HepG2 (cell line): ENCODE measurements at places on chromosomes 12 and 14. TPM values are rescaled to one million over a fixed set of nuclear protein-coding genes. Genes with fewer than 3 reads are reported as not detected.

- no peak for DNase-seq
Observed at GRCh38 chr14:75702616-75703261, 41.7 kb downstream of the TTLL5 start.

DNA sequence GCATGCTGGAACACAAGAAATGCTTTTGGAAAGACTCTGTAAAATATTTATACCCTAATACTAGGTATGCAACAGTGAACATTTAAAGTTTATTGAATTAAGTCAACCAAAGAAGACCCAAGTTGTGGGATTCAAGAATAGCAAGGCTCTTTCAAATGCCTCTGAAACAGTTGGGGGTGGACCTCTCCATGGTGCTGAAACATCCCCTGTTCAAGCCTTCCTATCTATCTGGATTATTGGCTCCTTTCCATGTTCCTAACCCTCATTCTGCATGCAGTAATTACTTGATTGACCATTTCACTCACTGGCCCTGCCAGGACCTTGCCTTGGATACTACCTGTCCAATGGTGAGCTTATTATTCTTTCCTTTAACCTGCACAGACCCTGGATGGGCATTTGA is 349.7 kb downstream of the NRXN3 start:
- DNase-seq = peak; percentile 4

- DNase-seq = no peak
Observed at GRCh38 chr12:56221232-56221756, 428 bp downstream of the RNF41 start.

GRCh38 chr12:6570264-6570887 is 2.3 kb upstream of the NOP2 start:
- peak; percentile 63 for DNase-seq

- DNase-seq = no peak
Observed at GRCh38 chr14:100663761-100664052, 63.0 kb upstream of the DLK1 start.

GRCh38 chr12:73225371-73225937 is 953.3 kb downstream of the TRHDE start:
- DNase-seq = no peak

Gene LRTM2
- total RNA-seq = not detected in 2 replicates

Gene GPRC5A
- 0.24 and 0.27 TPM in 2 replicates for total RNA-seq

Gene DCAF4
- 17.3 and 18.8 TPM in 2 replicates for total RNA-seq

DNA sequence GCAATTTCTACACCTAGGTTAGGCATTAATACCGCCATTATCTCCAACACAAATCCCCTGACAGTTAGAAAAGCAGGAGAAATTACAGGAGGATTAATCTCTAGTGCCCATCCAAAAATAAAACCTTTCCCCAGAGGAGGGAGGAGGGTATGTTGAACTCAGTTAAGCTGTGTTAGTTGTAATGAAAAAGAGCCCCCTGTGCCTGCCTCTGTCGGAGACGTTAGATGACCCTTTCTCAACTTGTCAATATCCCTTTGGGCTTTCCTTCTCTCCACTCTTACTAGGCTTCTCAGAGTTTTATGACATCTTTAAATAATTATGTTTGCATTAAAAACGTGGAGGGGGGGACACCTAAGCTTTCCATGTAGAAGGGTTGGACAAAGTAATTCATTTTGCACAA is 278.2 kb downstream of the PDZRN4 start:
- no peak for DNase-seq

Gene SART3
- 60.7 and 69.9 TPM in 2 replicates for total RNA-seq

Gene MGAT4C
- total RNA-seq = not detected in 2 replicates

Gene PRPF40B
- 2.6 and 5.0 TPM in 2 replicates for total RNA-seq

DNA sequence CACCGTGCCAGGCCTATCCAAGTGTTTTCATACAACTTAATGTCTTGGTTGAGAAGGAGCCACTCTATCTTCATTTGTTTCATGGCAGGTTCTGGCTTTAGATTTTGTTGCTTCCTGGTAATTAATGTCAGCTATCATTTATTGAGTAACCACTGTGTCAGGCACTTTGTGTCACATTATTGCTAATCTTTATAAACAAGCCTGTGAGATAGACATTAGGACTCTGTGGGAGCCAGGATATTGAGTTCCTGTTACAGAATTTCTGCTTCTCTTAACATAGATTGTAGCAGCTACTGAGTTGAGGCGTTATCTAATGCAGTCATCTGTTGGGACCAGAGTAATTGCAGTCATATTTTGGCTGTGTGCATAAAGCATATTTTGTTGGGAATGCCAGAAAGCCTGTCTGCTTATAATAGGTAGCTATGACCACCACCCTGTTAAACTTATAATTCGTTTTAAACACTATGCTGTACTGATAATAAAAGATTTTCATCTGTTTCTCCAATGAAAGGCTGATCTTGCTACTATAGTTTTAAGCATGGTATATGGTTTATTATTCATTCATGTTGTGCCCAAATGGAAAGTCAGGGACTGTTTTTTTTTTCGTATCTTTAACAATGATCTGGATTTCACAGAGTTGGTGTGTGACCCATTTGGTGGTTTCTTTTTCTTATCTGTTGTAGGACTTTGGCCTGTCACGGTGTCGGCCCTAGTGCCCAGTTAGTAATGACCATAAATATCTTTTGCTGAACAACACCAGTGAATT is 432.6 kb downstream of the PCNX1 start:
- peak; percentile 54 for DNase-seq

GRCh38 chr12:29448157-29448556 is 49.3 kb downstream of the OVCH1 start:
- DNase-seq = no peak

DNA sequence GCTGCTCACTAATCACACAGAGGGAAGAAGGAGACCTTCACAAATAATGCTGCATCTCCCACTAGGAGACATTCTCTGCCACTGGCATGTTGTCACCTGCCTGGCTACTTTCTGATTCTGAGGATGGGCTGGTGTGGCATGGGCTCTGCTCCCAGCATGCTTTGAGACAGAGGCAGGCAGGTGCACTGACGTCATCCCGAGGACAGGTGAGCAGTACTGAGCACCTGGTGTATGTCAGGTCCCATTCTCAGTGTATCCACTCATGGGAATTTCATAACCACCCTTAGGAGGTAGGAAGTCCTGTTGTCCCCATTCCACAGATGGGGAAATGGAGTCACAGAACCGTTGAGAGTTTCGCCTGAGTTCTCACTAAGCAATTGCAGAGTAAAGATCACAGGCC is 597.9 kb downstream of the VRK1 start:
- DNase-seq = no peak

Gene SLC25A47
- 0.87 and 1.0 TPM in 2 replicates for total RNA-seq

DNA sequence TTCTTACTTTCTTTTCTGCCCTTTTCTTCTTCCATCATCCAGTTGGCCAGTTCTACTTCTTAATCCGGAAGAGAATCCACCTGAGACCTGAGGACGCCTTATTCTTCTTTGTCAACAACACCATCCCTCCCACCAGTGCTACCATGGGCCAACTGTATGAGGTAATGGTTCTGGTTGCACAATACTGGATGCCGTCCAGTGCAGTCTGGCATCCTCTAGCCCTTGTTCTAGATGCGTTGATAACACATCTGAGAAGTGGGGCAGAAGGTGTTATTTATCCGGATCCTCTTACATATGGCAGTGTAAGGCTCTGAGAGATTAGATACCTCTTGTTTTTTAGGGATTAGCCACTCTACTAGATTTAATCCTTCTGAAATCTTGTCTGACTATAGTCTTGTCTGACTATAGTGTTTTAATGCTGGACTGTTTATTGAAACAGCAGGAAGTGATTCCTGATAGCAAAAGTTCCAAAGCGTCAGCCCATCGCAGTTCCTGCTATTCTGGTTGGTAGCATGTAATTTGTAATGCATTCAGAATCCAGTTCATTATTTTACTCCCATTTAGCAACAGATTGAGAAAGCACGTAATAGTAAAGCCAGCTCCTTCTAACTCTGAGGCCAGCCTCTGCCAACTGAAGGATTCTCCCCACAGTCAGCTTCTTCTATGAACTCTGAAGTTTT is 7.9 kb downstream of the GABARAPL1 start:
- no peak for DNase-seq

DNA sequence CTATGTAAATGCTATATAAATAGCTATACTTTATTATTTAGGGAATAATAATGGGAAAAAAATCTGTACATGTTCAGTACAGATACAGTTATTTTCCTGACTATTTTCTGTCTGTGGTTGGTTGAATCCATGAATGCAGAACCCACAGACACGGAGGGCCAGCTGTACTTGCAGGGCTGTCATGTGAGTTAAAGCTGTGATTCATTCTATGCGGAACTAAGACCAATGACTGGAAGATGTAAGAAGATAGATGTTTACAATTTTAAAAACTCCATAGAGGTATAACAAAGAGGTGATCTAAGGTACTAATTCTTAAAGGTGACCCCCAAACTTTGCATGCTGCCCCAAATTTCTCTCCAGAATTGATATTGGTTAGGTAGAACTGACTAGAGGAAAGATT is 14.6 kb downstream of the PCNX4 start:
- no peak for DNase-seq

DNA sequence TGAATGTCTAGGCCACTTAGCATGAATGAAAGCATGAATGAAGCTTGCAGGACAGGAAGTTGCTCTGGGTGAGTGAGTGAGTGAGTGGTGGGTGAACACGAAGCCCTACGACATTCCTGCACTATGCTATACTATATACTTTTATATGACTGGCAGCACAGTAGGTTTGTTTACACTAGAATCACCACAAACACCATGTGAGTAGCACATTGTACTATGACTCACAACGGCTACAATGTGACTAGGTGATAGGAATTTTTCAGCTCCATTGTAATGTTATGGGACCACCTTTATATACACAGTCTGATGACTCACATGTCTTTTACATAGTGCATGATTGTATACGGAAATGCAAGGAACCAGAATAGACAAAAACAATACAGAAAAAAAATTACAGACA is 1480.2 kb downstream of the AACS start:
- no peak for DNase-seq

Gene EIF2S1
- total RNA-seq = 246 and 389 TPM in 2 replicates

GRCh38 chr12:14868916-14869506 is 16.6 kb downstream of the MGP start:
- no peak for DNase-seq

DNA sequence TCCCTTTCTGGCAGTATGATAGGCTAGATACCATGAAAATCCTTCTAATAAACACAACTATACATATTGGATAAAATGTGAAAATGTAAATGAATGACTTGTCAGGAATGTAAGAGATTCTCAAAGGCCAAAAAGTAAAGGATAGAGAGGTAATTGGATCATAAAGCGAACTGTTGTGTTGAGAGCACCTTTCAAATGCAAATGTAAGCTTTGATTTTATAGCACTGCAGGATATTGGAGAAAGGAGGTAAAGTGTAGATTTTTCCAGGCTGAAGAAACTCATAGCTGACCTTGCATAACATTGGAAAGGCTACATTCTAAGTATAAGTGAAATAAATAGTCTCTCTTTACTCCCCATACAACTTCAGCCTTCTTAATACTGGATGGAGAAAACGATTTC is 54.0 kb downstream of the PTPRB start:
- no peak for DNase-seq

DNA sequence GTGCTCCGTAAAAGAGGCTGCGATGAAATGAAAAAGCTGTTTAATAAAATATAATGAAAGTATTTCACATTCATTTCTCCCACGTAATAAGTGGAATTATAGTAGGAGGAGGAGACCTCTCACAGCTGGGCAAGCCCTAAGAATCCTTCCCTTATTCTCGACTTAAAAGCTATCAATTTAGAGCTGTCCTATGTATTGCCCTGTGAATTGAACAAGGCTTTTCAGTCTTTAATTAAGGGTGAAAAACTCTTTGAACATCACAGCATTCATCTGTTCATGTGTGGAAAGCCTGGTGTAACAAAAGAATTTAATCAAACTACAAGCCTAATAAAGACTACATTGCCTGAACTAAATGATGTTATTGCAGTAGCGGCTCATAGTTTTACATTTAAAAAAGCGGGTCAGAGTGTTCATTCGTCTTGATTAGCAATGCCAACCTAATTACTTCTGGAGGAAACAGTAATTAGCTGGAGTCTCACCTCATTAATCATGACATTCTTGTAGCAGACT is 142.0 kb downstream of the ETNK1 start:
- no peak for DNase-seq

GRCh38 chr14:57057803-57058202 is 210.9 kb downstream of the EXOC5 start:
- no peak for DNase-seq

Gene GPD1
- 30.6 and 38.1 TPM in 2 replicates for total RNA-seq

DNA sequence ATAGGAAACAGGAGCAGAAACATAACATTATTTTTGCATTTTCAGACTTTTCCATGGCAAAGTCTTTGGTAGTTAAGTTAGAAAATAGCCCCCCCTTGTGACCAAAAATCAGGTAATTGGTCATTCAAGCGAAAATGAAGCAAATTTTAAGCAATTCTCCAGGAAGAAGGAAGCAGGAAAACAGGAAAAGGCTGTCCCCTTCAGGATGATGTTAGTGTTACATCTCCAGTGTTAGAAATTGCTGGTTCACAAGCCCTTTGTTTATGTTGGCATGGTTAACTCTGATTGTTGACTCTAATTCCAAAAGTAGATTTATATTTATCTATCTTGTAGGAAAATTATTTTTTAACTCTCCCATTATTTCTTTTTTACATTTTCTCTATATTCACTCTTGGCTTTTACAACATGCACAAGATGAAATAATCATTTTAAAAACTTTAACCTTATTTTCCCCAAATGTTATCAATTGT is 18.8 kb upstream of the GAS2L3 start:
- DNase-seq = peak; percentile 88

- DNase-seq = peak; percentile 55
Observed at GRCh38 chr14:34436118-34436905, 25.7 kb downstream of the SPTSSA start.

DNA sequence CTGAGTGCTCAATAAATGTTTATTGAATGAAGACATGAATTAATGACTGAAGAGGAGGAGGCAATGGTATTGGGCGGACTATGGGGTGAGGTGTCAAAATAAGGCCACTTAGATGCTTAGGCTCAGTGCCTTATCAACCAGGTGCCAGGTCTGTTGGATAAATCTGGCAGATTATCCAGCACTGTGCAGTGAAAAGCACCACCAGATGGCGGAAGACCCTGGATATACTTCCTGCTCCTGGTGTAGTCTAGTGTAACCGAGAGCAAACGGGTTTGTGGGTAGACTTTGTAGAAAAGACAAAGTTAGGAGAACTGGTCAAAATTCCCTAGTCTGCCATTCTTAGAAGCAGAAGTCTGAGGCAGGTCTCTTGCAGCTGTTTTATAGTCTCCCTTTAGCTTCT is 306.3 kb downstream of the ATP23 start:
- no peak for DNase-seq

DNA sequence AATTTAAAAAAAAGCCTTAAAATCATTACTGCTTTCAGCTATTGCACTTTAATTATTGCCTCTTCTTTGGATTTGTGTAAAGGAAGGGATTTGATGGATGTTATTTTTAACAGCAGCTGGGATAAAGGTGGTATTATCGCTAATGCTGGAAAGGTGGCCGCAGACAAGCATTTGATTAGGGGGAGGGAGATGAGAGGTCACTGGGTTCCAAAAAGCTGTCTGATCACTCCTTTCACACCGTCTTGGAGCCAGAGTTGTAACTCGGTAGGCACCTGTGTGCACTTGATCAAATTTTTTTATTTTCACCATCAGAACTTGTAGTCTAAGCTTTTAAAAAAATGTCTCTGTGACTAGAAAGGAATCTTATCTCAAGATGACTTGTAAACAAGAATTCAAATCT is 99.8 kb downstream of the AKAP6 start:
- no peak for DNase-seq

GRCh38 chr12:93094988-93095737 is 166.1 kb upstream of the EEA1 start:
- DNase-seq = no peak
